Activated naive CD8-positive, alpha-beta T cell treated with anti-CD3 and anti-CD28 coated beads for 36 hours (primary cell): ENCODE measurements at places on chromosomes 1 and 21. TPM values are rescaled to one million over a fixed set of nuclear protein-coding genes. Genes with fewer than 3 reads are reported as not detected.

OR2G6 gene
- not detected for total RNA-seq

UMODL1 gene
- not detected for total RNA-seq

LCE1E gene
- total RNA-seq: not detected

NIBAN1 gene
- total RNA-seq: 8.1 TPM

MAN1A2 gene
- total RNA-seq: 18.3 TPM

PLA2G4A gene
- 0.37 TPM for total RNA-seq

FTCD gene
- not detected for total RNA-seq

TAS1R1 gene
- not detected for total RNA-seq

OR6F1 gene
- total RNA-seq: not detected

RSPO1 gene
- not detected for total RNA-seq

LCE1C gene
- not detected for total RNA-seq

ZBTB8OS gene
- 69.9 TPM for total RNA-seq

C2CD4D gene
- total RNA-seq: 0.68 TPM

OR2AK2 gene
- not detected for total RNA-seq

TP73 gene
- 0.50 TPM for total RNA-seq

ICOSLG gene
- total RNA-seq: 0.92 TPM

OR6K6 gene
- not detected for total RNA-seq

PPIAL4G gene
- not detected for total RNA-seq

FCGR1A gene
- not detected for total RNA-seq

LRRC38 gene
- not detected for total RNA-seq
